ENCODE measurements at places on chromosomes 5 and 9. TPM values are rescaled to one million over a fixed set of nuclear protein-coding genes. Genes with fewer than 3 reads are reported as not detected.

BNC2 gene
- total RNA-seq, result 4.2 TPM

C5orf58 gene
- not detected for total RNA-seq

OTP gene
- 0.19 TPM for total RNA-seq

PCDHB15 gene
- total RNA-seq, result 0.10 TPM

PDE8B gene
- 1.3 TPM for total RNA-seq

PRSS3 gene
- total RNA-seq, result 15.2 TPM

PDZD2 gene
- not detected for total RNA-seq

DMRT3 gene
- total RNA-seq, result not detected

C9orf40 gene
- total RNA-seq, result 7.2 TPM

Data from A549 treated with RU486 at 1 μM for 4 hours (cell line).